ENCODE measurements at places on chromosomes 13 and 19. TPM values are rescaled to one million over a fixed set of nuclear protein-coding genes. Genes with fewer than 3 reads are reported as not detected.

The ZFP14 gene
- 3.8 TPM for total RNA-seq

The S1PR5 gene
- total RNA-seq: not detected

The TNNT1 gene
- total RNA-seq: 2.2 TPM

The ZNF700 gene
- total RNA-seq: 5.7 TPM

The CD70 gene
- total RNA-seq: not detected

The SHD gene
- total RNA-seq: not detected

The ZNF493 gene
- total RNA-seq: 27.5 TPM

The LGI4 gene
- 0.09 TPM for total RNA-seq
